IMR-90 (cell line): ENCODE measurements at places on chromosomes 16 and 17. TPM values are rescaled to one million over a fixed set of nuclear protein-coding genes. Genes with fewer than 3 reads are reported as not detected.

- no peak for DNase-seq
These were observed 6.7 kb downstream of the GIT1 start for GRCh38 chr17:29582772-29583171.

Gene TOM1L1
- total RNA-seq, result 17.2 and 20.1 TPM in 2 replicates

Gene SLC7A5
- 11.3 and 13.6 TPM in 2 replicates for total RNA-seq

Gene TBX2
- total RNA-seq, result 20.1 and 23.6 TPM in 2 replicates
